Stimulated activated CD4-positive, alpha-beta T cell treated with anti-CD3 and anti-CD28 coated beads, Interleukin-12 subunit alpha, Interleukin-12 subunit beta, amount 100 ng/mL, for 24 hours (primary cell): ENCODE measurements at places on chromosomes 1 and 21.

- DNase-seq, result no peak
Measured at GRCh38 chr1:183757061-183757460, 47.9 kb upstream of the RGL1 start.

- DNase-seq, result no peak
Measured at GRCh38 chr1:173960625-173961024, 43.5 kb upstream of the SERPINC1 start.

DNA sequence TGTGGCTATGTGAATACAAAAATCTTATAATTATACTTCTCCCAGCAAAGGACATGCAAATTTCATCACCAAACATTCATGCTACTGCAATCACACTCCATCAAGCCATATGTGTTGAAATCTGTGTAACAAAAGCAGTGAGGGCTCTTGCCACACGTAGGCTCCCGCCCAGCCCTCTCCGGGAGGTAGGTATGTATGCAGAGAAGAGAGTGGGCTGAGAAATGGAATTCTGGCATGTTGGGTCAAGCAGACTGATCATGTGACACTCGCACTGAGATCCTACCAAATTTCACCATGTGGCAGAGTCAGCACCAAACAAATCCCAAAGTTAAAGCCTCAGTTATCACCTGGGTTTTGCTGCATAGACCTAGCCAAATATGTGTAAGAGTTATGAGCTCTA lies 49.7 kb downstream of the APP start:
- DNase-seq, result no peak

DNA sequence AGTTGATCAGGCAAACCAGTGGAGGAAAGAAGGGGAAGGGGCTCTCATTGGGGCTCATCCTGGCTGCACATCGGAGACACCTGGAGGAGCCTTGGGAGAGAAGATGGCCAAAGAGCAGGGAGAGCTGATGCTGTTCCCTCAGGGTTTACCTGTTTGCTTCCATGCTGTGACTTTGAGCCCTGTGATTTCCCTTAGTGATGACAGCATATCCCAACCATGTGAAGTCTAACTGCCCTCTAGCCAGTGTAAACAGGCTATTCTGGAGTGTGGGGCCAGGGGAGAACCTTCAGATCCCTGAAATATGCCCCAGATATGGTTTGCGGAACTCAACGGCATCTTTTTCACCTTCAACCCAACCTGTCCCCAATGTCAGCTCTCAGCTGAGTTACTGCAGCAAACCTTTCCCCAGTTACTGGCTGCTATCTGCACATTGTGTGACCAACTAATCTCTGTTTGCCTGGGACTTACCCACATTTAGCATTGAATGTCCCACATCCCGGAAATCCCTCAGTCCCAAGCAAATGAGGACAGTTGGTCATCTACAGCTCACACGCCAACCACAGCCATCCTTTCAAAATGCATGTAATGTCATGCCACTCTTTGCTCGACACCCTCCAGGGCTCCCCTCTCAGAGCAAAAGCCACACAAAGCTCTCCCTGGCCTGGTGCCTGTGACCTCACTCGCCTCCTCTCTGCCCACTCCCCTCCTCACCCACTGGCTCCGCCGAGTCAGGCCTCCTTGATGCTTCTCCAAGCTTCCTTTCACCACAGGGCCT lies 242.3 kb downstream of the KCNJ6 start:
- no peak for DNase-seq

- no peak for DNase-seq
Measured at GRCh38 chr21:41367945-41368734, 6.3 kb downstream of the MX2 start.

DNA sequence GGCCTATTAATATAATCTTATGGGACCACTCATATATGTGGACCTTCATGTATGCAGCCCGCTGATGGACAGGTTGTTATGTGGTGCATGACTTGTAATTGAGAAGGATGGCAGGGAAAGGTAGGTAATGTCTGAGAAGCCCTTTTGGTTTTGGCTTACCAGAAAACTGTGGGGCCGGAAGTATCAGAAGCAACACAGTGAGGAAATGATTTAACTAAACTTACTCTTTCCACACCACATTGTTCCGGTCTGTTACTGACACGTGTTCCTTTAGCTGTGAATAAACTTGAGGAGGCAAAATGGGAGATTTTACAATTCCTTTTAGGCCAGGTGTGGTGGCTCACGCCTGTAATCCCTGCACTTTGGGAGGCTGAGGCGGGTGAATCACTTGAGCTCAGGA lies 32.4 kb downstream of the KIF1B start:
- DNase-seq, result no peak

DNA sequence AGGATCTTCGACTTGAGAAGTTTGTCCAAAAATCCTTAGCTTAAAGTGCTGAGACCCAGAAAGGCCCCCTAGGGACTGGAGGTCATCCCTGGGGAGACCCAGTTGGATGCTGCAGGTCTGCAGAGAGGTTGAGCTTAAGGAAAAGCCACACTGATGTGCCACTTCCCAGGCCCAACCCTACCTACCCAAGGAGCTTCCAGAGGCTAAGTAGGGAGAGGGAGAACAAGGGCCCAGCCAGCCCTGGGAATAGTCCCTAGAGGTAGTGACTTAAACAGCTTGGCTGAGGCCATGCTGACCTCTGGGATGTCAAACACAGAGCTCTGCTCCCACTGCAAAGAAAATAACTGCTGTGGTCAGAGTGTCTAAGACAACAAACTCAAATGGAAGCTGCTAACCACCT lies 693.7 kb downstream of the MATN1 start:
- DNase-seq, result no peak

DNA sequence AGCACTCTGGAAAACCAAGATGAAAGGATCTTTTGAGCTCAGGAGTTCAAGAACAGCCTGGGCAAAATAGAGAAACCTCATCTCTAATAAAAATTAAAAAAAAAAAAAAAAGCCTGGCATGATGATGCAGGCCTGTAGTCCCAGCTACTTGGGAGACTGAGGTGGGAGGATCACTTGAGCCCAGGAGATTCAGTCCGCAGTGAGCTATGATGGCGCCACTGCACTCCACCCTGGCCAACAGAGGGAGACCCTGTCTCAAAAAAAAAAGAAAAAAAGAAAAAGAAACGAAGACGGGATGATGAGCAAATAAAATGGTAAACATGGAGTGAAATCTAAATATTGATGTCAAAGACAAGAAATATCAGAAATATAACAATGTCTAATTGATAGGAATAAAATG lies 31.6 kb downstream of the ATP2B4 start:
- DNase-seq, result no peak
